NT2/D1 (cell line): ENCODE measurements at places on chromosomes 5 and 9.

DNA sequence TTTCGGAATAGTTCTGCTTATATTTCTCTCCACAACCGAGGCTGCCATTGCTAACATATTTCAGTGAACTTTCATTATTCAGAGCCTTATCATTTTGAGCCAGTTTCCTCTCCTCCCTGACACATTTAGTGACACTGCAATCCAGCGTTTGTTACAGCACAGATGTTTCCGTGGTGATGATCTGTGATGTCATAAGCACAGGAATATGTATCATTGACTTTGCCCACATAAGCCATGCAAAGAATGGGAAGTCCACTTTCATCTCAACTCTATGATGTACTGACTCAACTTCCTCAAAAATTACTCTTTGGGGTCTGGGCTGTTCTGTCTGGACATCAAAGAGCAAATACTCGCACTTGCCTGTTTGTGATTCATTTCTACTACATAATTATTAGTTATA is 291.8 kb downstream of the EBF1 start:
- DNase-seq, result no peak

- no peak for DNase-seq
Measured at GRCh38 chr5:55601204-55601618, 66.4 kb upstream of the PLPP1 start.

DNA sequence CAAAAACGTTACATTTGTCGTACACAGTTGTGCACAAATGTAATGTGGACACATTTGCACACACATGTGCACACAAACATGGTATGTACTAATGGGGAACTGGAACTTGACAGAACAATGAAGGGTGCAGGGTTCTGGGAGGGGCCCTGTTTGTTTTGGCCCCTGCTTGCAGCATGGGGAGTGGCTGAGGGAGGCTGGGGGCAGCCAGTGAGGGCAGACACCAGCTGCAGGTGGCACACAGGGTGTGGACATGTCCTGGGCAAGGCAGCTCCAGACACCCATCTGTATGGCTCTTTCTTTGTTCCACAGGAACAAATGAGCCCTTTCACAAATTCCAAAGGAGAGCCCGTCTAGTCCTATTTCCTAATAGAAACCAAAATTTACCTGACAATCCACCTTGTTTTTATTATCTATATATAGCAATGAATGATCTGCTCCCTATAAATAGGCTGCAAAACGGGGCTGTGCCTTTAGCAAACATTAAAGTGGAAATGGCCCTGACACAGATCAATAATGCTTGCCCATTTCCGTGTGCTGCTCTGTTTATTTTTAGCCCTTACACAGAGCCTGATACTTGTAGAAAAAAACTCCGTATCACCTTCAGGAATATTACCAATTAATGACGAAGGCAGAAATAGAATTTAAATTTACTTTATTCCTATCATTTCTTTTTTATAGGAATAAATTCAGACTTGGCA is 26.4 kb downstream of the MARCHF3 start:
- no peak for DNase-seq

DNA sequence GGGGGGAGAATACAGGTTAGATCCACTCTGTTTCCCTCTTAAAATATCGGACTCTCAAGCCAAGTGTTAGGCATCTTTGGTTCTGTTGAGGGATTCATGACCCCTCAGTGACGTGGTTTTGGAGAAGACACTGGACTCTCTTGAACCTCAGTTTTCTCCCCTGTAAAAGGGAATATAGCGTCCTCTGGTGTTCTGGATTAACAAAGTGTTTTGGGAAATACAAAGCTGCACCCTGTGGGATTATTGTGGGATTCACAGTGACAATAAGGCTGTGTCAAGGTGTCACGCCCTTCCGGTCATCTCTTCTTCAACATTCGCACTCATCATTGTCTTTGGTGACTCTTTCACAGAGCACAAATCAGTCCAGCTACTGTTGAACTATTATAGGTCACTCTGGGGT is 139.0 kb downstream of the IRX1 start:
- DNase-seq, result no peak

DNA sequence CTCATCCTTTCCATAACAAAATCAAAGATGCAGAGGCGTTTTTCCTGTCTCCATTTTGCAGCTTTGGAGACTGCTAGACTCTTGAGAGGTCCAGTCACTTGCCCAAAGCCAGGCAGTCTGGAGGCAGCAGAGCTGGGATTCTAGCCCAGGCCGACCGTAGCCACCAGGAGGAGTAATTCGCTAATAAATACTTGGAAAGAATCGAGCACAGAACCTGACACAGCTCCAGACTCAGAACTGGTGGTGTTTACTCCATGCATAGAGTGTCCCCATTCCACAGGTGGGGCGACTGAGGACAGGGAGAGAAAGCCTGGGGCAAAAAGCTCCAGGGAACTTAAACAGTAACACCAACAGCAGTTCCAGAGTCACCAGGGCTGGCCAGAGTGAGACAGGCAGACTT is 10.7 kb upstream of the CERCAM start:
- no peak for DNase-seq

- DNase-seq, result no peak
Measured at GRCh38 chr9:89311346-89312221, 589 bp downstream of the CKS2 start.

GRCh38 chr5:130045334-130045733 is 141.1 kb downstream of the CHSY3 start:
- DNase-seq, result no peak

- DNase-seq, result peak; percentile 27
Measured at GRCh38 chr5:166324372-166324771, 1967.1 kb upstream of the WWC1 start.

- DNase-seq, result no peak
Measured at GRCh38 chr9:89437772-89438171, 60.1 kb downstream of the SEMA4D start.

DNA sequence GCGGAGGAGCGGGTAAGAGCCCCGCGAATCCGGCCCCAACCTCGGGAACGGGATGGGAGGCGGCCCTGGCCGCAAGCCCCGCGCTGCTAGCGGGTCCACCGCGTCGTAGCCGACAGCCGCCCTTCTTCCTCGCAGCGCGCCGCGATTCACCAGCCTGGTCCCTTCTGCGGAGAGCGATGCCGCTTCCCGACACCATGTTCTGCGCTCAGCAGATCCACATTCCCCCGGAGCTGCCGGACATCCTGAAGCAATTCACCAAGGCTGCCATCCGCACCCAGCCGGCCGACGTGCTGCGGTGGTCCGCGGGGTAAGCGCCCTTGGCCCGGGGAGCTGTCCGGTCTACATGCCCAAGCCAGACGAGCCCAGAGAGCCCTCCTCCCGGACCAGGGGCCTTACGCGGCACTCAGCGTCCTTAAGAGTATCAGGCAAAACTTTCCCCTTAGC is 335 bp downstream of the ROPN1L start:
- no peak for DNase-seq

GRCh38 chr5:11984196-11984595 is 80.0 kb upstream of the CTNND2 start:
- no peak for DNase-seq

DNA sequence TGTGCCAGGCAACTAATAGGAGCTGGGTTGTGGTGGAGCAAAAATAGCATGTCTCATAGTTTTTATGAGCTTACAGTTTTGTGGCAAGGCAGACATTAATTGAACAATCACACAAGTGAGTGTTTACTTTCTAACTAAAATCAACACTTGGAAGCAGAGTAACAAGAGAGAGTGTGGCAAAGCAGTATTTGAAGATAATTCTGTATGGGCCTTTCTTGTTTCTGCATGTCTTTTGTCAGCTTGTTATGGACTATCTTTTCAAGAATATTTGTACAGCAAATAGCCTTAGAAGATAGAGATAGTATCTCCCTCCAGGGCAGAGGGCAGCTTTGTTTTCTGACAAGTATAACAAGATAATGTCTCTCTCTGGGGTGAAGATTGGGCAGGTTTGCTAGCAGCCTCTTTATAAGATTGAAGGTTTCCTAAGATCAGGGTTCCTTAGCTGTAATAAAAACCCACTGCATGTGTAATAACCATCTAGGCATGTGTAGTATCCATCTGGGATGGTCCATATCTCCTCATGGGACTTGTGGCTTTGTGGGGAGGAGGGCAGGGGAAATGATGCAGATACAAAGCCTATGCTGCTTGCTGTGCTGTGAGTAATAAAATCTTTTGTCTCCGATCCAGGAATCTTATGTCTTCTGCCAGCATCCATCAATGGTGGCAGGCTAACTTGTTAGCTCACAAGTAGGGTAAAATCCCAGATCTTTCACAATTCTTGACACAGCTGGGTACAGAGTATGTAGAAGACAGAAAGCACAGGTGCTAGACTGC is 479.9 kb downstream of the KDM4C start:
- no peak for DNase-seq

- no peak for DNase-seq
Measured at GRCh38 chr9:115395511-115396021, 277.6 kb upstream of the TNC start.

DNA sequence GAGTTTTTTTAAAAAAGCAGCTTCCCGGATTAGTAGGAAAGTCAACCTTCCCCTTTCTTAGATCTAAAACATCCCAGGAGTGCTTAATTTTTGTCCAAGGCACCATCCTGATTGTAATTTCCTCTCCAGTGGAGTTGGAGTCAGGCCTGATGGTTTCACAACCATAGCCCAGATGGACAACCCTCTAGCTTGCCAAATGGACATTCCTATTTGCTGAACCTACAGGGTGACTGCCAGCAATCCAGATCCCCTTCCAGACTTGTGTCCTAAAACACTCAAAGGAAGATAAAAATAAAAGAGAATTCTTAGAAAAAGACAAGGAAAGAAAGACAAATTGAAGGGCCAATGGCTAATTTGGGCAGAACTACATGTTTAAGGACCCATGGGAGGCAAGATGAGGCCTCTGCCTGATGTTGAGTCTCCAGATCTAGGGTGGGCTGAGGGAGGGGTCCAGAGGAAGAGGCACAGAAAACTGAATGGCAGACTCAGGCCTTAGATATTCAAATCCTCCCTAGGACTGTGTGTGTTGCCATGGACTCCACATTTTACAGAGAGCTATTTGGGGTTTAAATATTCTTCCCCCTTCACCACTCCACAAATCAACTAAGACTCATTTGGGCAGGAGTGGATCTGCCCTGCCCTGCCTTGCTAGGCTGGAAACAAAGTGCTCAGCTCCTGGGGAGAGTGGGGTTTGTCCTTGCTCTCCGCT is 38.5 kb upstream of the SLC44A1 start:
- DNase-seq, result no peak

DNA sequence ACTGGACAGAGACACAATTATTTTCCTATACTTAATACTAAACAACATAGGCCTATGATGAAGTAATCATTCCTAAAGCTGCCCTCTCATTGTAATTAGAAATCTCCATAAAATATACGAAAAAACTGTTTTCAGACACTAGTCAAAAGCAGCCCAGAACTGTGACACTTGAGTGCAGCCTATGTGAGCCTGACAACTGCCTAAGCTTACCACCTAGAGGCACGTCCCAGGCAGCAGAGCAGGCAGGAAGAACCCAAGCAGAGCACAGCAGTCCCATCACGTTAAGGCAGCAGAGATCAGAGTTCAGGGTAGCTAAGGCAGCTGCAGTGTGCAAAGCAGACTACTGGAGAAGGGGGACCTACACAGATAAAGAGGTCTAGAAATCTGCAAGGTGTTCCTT is 46.4 kb downstream of the GOLPH3 start:
- DNase-seq, result no peak

- DNase-seq, result no peak
Measured at GRCh38 chr5:18008940-18009339, 374.7 kb downstream of the TAF11L14 start.

- DNase-seq, result no peak
Measured at GRCh38 chr5:67816456-67816855, 399.1 kb upstream of the PIK3R1 start.

DNA sequence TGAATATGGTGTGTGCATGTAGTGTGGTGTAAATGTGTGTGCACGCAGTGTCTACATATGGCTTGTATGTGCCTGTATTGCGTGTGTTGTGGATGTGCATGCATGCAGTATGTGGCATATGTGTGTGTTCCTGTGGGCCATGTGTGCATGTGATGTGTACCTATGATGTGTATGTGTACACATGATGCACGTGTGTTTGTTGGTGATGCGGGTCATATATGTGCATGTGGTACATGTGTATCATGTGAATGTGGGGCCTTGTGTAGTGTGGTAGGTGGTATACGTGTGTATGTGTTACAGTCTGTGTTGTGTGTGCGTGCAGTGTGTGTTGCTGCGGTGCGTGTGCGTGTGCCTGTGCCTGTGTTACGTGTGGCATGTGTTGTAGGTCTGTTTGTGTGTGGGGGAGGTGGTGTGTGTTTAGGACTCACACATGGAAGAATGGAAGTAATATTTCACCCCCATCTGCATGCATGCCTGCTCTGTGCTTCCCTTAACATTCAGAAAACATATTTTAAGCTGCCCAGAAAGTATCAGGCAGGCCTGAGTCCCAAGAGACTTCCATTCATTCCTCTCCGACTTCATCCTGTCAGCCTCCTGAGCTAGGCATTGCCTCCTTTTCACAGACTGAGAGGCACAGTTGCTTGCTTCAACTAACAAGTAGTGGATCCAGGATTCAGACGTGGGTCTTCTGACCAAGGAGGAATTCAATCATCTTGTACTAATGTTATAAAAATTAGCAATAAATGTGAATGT is 55.4 kb upstream of the RUFY1 start:
- no peak for DNase-seq
